ENCODE measurements at places on chromosomes 1 and 21.

- no peak for DNase-seq
Measured at GRCh38 chr1:118841521-118841920, 146.6 kb downstream of the TBX15 start.

GRCh38 chr1:16167331-16168143 lies 11.7 kb upstream of the EPHA2 start:
- no peak for DNase-seq

DNA sequence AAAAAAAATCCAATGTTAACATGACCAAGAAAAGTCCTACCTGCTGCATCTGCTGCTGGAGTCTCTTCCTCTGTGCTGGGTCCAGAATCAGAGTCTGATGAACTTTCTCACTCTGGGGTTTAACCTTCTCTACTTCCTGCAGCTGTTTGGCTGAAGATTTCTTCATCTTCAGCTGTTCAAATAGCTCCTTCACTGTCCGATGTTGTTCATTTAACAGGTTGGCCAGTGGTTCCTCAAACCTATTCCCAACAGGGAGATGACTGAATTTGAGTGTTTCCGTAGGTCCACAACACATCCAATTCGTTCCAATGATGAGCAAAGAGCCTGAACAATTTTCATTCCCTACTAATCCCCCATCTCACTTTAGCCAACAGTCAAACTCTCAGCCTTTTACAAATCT lies 79.4 kb downstream of the GON4L start:
- DNase-seq = no peak

DNA sequence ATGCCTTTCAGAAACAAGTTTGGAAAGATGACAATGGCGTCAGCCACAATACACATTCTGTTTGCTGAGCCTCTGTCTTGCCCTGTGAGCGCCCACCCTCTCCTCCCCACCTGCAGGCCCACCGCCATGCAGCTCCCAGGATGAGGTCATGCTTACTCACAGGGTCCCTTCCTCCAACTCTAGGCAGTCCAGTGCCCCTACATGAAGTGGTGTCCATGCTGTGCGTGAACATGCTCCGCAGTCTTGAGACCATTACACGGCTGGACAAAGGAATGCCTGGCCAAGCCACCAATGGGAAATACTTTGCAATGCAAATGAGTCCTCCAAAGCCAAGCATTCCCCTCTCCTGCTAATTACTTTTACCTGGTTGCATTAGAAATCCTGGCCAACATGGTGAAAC lies 92.2 kb downstream of the CD58 start:
- DNase-seq = no peak

DNA sequence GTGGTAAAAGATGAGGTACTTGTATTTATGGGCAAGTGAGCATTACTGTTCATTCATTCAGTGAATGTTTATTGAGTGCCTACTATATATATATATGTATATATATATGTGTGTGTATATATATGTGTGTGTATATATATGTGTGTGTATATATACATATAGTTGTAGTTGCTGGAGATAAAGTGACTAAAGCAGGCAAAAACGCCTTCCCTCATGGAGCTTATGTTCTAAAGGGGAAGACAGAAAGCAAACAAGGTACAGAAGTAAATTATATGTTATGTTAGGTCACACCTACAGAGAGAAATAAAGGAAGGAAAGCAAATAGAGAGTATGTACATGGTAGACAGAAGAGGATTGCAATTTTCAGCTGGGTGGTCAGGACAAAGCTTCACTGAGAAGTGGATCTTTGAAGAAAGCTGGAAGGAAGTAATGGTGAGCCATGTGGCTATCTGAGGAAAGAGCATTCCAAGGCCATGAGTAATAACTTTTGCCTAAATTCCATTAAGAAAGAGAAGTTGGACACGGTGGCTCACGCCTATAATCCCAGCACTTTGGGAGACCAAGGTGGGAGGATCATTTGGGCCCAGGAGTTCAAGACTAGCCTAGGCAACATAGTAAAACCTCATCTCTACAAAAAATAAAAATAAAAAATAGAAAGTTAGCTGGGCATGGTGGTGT lies 33.5 kb upstream of the KLF17 start:
- no peak for DNase-seq

GRCh38 chr1:37477198-37477931 lies 3.0 kb downstream of the ZC3H12A start:
- no peak for DNase-seq

- no peak for DNase-seq
Measured at GRCh38 chr1:224647449-224647848, 31.3 kb downstream of the CNIH3 start.

DNA sequence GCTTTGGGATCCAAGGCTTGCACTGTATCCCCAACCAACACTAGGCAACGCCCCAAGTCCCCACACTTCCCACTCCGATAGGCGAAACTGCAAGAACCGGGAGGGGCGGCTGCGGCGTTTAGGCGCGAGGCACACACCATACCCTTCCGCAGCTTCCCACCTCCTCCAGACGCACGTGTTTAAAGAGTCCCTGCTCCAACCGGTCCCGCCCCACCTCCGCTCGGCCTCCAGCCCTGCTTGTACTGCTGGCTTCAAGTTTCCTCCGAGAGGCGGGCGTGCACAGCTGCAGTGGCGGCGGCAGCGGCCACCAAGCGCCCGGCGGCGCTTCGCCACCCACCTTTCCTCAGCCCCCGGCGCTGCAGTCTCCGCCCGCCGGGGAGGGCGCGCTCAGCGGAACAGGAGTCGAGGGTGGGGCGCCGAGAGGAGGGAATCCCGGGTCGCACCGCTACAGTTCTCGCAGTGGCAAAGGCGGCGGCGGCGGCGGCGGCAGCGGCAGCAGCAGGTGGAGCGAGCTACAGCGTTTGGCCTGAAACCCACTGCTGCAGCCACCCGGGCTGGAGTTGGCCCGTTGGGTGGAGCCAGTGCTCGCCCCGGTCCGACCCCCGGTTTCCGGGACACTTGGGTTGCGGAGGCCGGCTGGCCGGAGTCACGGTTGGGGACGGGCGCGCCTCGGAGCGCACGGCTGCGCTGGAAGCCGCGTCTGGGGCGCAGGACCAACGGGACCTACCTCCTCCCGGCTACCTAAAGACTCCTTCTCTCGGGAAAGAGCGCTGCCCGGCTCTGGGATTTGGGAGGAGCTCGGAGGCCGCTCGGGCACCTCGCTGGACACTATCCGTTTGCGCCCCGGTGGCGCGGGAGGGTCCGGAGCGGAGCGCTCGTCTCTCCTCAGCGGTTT lies at the start of gene CNIH3:
Gene CNIH3 (plus strand): TSS at position 457 of the 895 bp plus-strand sequence. CDS start 858 bp downstream, outside the sequence.
- no peak for DNase-seq

DNA sequence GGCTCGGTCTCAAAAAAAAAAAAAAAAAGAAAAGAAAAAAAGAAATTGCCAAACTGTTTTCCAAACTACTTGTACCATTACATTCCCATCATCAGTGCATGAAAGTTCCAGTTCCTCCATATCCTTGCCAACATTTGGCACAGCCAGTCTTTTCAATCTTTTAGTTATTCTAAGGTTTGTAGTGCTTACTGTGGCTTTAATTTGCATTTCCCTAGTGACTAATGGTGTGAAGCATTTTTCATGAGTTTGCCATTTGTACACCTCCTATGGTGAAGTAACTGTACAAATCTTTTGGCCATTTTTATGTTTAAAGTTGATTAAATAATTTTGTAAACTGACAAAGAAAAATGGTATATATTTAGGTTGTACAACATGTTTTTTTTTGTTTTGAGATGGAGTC lies 70.7 kb downstream of the DEGS1 start:
- no peak for DNase-seq

- no peak for DNase-seq
Measured at GRCh38 chr1:182995894-182996293, 27.3 kb upstream of the LAMC1 start.

GRCh38 chr1:5917281-5917590 lies 75.0 kb downstream of the NPHP4 start:
- DNase-seq = no peak

DNA sequence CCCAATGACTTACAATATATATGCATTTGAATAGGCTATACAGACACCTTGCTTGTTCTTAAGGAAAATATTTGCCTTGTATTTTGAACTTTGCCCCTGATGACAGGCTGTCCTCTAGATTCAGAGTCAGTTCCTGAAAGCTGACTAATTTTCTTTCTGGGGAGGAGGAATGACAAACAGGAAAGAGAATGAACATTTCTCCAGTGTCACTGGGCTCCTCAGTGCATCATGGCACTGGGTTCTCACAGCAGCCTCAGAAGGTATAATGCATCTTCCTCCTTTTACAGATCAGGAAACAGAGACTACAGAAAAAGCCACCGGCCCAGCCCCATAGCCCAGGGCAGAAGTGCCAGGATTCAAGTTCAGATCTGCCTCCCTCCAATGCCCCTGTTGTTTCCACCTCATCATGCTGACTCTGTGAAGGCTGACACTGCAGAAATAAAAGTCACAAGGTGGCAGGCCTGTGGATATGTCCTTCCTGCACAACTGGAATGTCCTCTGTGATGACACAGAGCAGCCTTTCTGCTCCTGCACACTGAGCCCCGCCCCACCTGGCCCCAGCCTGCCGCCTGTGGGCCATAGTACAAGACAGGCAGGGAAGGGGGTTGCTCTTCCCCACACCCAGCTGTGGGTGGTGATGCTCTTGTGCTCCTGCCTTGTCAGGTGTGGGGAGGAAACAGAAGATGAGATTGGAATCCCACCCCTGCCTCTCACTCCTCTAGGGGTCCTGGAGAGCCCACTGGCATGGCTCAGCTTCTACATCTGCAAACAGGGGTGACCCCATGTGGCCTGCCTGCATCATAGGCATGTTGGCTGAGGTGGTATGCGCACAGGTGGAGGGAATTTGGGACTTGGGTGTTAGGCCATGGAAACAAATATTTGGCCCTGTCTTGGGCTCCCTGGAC lies 6.4 kb downstream of the TTC22 start:
- DNase-seq = no peak

DNA sequence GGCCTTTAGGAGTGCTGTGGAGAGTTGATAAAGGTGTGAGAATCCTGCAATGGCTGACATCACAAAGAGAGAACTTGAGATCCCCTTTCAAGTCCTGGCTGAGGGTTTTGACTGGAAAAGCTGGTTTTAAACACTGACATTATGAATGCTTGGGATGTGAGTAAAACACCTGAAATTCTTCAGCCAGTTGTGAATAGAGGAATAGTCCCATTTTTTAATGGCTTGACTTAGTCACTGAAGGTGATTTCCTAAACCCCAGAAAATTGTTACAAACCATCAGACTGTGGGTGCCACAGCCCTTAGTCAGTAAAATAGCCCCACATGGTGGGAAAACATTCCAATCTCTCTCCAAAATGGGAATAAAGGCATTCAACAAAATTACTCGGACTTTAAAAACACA lies 107.7 kb upstream of the LMO4 start:
- DNase-seq = no peak

DNA sequence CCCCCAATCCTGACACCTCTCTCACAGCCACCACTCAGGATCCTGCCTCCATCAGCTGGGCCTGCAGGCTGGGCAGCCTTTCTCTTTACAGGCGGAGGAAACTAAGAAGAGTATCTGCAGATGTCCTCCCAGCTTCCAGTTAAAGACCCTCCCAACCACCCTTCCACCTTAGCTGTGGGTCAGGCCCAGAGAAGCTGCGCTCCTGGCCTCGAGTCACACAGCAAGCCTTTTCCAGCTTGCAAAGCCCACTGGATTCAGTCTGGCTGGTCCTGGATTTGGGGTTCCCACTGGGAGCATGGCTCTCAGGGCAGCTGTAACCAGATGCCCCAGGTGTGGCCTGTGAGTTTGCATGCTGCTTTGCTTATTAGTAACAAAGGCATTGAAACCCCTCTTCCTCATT lies 19.9 kb downstream of the KCNQ4 start:
- no peak for DNase-seq
